Endothelial cell (in vitro differentiated cells): ENCODE measurements at places on chromosomes 4 and X. TPM values are rescaled to one million over a fixed set of nuclear protein-coding genes. Genes with fewer than 3 reads are reported as not detected.

The NAT8L gene
- 0.36 TPM for total RNA-seq

The MAD2L1 gene
- 11.1 TPM for total RNA-seq

The PDLIM3 gene
- total RNA-seq, result 0.67 TPM

The FGB gene
- total RNA-seq, result not detected

The ELOVL6 gene
- 31.0 TPM for total RNA-seq

The CHRDL1 gene
- 0.28 TPM for total RNA-seq

DNA sequence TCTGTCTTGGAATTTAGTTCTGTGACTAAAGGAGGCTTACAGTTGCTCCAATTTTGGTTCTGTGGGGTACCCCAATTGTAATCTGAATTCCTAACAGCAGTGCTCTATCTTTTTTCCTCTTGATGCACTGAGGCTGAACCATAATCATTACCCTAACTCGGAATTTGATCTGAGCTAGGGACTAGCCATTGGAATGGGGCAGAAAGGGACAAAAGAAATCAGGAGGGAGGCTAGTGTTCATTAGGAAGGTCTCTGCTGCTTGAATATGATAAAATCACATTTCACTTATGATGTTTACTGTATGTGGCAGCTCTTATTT, 2.7 kb downstream of the KLF3 start:
- no peak for DNase-seq

DNA sequence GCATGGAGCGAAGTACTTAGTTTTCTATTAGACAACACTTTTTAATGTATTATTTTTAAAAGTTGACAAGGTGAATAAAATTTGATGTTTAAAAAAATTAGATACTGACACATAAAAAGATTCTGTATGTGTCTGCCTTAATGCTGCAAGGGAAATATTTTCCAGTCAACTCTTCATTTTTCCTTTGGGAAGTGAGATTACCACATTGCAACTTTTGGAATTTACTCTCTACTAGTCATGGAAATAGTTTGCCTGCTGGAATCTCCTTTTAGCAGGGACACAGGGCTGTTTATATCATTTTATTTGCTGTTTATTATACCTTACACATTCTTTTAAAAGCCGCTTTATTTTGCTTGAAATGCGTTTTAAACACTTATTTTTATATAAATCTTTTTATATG, 135.1 kb downstream of the MID1 start:
- DNase-seq, result no peak

GRCh38 chr4:79338148-79338547, 12.3 kb upstream of the NAA11 start:
- DNase-seq, result no peak

GRCh38 chrX:38220024-38220414, 652 bp downstream of the SRPX start:
- DNase-seq, result peak; percentile 38

GRCh38 chrX:35150052-35150451, 207.5 kb downstream of the FAM47B start:
- DNase-seq, result no peak

- DNase-seq, result no peak
These were observed 32.7 kb downstream of the F9 start for GRCh38 chrX:139563251-139563650.

GRCh38 chr4:153792618-153793247, 3.9 kb upstream of the SFRP2 start:
- peak; percentile 30 for DNase-seq
